ENCODE measurements at places on chromosomes 13 and 19.

DNA sequence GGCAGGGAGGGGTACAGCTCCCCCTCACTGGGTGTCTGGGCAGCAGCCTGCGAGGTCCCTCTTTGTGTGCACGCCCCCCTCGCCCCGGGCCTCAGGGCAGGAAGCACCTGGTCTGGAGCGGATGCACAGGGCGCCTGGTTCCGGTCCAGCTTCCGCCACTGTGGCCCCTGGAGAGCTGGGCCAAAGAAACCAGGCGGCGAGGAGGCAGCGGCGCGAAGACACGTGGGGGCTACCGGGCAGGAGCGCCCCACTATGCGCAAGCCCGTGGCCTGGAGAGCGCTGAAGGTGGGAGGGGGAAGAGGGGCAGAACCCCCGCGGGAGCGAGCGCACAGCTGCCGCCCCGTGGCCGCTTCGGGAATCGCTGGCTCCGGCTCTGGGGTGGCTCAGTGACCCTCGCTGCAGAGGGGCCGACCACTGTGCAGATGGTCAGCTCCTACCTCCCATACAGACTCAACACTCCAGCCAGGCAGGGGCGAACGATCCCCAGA is 1.7 kb upstream of the LYL1 start:
- DNase-seq: no peak

DNA sequence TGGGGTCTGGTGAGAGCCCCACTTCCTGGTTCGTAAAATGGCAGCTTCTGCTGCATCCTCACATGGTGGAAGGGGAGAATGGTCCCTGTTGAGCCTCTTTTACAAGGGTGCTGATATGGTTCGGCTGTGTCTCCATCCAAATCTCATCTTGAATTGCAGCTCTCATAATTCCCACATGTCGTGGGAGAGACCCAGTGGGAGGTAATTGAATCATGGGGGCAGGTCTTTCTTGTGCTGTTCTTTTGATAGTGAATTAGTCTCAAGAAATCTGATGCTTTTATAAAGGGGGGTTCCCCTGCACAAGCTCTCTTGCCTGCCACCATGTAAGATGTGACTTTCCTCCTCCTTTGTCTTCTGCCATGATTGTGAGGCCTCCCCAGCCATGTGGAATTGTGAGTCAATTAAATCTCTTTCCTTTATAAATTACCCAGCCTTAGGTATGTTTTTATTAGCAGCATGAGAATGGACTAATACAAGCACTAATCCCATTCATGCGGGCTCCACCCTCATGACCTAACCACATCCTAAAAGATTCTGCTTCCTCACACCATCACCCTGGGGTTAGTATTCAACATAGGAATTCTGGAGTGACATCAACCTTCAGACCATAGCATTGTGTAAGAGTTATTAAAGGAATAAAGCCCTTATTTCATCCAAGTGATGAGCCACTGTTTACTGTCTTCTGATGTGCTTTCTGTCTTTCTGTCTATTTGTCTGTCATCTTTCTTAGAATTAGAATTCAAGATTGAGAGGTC is 159.0 kb upstream of the IRS2 start:
- DNase-seq: no peak

DNA sequence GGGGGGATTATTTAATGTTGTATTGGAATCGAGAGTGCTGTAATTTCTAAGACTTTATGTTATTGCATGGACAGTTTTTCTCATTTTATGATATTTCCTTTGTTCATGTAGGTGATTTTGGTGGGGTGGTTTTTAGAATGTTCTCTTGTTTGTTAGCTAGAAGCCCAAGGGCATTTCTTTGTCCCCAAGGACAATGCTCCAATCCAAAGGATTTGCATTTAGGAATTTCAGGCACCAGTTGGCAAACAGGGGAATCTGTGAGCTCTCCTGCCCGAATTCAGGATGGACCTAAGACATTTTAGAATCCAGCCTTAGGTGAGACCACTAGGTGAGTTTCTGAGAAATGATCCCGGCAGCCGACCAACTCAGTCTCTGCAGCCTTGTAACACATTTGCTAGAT is 324.9 kb downstream of the KCNRG start:
- no peak for DNase-seq

DNA sequence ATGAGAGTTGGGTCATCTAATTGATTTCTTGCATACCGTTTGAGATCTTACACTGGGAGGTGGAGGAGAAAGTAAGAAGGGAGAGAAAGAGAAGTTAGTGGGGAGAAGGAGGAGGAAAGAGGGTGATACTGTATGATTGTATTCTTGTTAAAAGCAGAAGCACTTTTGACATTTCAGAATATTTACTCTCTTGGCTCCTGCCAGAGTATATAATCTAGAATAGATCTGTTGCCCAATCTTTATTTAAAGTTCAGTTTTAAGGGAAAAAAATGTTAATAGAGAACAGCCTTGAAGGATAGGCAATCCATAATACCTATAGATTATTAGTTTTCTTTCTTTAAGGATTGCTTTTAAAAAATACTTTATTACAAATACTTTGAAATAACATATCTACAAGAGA is 41.5 kb downstream of the PDS5B start:
- DNase-seq: no peak

- no peak for DNase-seq
Measured at GRCh38 chr19:34555447-34555846, 73.9 kb downstream of the WTIP start.

GRCh38 chr19:3479834-3480215 is 500 bp downstream of the SMIM24 start:
- no peak for DNase-seq

DNA sequence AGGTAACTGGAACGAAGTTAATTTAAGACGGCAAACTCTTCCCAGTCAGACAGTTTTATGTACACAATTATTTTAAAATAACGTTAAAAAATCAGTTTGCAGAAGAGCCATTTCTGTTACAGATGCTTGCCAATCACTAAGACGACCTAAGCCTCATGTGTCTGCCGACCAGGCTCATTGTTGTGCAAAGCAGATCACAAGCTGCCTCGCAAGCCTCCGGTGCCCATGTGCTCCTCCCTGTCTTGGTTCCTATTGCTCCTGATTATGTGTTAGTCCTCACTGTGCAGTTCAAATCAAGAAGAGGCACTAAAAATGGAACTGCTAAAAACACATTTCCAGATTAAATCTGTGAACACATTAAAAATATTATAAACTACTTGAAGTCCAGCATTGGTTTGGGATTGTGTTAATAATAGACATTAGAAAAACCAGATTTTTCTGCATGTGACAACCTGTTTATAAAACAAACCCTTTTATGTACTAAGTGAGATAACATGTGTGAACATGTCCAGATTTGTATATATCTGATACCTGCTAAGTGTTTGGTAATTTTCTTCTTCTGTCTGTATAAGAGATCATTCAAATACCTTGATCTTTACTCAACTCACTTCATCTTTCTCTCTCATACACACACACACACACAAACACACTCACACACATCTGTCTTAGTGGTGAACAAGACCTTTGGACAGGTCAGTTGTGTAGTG is 81.9 kb upstream of the SLC15A1 start:
- DNase-seq: no peak

DNA sequence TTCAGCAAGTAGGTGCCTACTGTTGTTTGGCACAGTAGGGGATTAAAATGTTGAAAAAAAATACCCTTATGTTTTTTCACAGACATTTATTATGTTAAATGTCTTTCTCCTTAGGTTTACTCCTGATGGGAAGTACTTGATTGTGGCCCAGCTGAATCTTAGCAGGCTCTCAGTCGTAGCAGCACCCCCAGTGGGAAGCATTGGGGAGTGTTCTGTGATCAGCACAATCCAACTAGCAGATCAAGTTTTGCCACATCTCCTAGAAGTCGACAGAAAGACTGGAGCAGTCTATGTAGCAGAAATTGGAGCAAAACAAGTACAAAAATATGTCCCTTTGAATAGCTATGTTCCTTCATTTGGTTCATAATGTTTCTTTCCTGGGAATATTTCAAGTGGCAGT is 9.3 kb downstream of the NHLRC3 start:
- DNase-seq: no peak

DNA sequence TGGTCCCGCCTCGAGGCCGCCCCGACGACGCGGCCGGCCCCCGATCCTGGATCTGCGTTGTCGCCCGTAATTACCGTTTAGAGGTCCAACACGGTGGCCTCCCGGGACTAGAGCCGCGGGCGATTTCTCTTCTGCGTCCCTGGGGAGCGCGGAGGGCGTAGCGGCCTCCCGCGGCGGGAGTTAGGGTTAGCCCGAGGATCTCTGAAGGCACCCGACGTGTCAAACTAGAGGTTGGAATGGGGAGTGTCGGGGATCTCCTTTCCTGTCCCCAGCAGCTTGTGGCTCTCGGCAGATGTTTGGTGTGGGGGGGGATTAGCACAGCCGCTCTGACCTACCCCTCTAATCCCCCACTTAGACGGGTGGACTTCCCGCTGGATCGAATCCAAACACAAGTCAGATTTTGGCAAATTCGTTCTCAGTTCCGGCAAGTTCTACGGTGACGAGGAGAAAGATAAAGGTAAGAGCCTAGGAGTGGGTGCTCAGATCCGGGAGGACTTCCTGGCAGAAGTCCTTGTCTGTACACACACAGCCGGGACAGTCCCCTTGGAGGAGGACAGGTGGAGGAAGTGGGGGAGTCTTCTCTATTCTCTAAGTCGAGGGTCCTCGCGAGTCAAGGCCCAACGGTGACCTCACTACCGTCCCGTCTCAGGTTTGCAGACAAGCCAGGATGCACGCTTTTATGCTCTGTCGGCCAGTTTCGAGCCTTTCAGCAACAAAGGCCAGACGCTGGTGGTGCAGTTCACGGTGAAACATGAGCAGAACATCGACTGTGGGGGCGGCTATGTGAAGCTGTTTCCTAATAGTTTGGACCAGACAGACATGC is 581 bp downstream of the CALR start:
- no peak for DNase-seq

DNA sequence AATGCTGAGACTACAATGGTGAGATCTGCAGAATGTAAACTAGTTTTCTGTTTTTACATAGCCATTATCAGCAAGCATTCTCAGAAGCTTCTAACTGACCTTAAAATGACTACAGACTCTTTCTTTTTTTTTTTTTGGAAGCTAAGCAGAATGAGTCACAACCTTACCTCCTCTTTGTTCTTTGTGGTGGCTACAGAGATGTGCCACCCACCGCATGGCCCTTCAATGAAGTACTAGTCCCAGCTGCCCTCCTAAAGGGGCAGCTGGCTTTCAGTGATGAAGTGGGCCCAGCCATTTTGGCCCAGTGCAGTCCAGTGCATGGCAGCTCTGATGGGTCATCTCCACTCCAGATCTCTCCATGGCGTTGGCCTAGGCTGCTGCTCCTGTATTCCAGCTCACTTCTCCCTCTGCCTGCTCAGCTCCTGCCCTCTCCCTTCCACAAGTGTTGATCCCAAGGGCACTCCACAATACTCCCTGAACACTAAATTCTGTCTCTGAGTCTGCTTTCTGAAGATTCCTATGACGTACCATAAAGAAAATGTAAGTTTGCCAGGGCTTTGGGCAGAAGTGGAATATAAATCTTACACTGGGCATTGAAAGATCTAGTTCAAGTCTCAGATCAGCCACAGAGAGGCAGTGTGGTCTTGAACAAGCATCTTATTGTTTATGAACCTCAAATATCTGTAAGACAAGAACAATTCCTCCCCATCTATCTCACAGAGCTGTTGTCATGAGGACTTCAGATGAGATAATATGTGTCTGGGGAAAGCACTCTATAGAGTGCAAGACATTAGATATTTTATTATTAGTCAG is 85.6 kb downstream of the RXFP2 start:
- no peak for DNase-seq

GRCh38 chr13:49925881-49926418 is 10.2 kb downstream of the SPRYD7 start:
- DNase-seq: no peak

DNA sequence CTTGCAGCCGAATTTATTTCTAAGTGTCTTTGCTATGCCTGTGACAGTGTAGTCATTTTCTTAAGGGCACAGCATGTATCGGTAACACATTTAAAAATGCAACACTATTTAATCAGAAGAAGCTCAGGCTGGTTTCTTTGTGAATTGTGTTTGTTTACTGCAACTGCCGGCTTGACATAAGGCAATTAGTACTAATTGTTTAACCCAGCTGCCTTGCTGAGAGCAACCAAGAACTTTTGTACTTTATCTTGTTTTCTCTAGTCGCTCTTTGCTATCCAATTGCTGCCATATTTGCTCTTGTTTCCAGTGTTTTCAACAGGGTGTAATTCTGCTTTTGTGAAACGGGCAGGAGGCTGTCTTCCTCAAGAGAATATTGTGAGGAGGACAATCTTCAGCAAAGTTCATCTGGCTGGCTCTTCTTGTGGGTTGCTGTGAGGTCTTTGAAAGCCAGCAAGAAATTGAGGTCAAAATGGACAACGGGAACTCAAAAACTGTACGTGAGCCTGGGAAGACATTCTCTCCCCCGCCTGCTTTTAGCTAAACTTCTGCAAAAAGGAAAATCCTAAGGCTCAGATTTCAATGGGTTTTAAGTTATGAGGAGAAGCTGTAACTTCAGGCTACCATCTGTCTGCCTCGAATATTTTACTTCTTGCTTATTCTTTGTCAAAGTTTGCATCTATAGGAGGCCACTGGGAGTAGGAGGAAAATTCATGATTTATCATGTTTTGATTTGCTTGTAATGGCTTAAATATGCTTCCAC is 75.8 kb upstream of the TSHZ3 start:
- DNase-seq: no peak

DNA sequence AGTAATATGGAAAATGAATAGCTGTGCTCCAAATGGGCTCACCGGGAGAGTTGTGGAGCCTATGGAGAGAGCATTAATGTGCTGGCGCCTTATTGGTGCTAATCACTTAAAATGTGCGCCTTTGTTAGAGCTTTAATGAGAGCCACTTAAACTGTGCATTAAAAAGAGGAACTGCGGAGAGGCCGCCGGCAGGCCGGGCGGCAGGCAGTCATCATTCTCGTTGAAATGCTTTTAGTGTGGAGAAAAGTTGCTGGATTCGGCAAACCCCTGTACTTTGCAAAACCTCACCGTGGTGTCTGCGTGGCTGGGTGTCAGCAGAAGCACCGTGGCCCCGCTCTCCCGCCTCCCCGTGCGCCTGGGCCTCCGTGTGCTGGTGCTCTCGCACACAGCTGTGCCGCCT is 105.5 kb downstream of the KDM4B start:
- no peak for DNase-seq

DNA sequence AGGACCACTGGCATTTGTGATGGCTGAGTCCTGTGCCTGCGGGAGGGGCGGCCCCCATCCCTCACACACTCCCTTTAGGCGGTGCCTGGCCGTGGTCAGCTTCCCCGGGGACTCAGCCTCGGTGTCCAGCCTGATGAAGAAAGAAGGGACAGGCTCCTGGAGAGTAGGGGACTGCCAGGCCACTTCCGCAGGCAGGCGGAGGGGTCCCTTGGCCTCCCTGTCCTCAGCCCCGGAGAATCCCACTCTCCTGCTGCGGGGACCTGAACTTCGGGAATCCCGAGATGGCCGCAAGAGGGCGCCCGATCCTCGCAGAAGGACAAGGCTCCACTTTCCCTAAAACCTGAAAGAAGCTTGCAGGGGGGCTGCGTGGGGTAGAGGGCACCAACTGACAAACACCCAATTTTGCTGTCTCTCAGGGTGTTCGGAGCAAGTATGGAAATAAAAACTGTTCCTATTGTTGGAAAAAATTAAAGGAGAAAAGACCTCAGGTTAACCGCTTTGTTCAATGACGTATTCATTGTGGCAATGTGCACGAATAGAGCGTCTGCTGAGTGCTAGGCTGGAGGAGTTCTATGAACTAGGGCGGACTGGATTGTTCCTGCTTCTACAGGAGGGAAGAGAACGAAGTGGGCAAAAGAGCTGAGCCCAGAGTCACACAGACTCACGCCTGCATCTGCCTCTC is 297.3 kb downstream of the ZNF536 start:
- no peak for DNase-seq
